CMK (cell line): ENCODE measurements at places on chromosomes 2 and 18.

- peak; percentile 72 for DNase-seq
Measured at GRCh38 chr2:238420878-238421694, 5.6 kb upstream of the ASB1 start.

GRCh38 chr2:33441235-33441810 is 35.1 kb upstream of the RASGRP3 start:
- no peak for DNase-seq

GRCh38 chr2:19643117-19643518 is 258.7 kb downstream of the TTC32 start:
- no peak for DNase-seq

GRCh38 chr2:51247252-51247805 is 215.4 kb upstream of the NRXN1 start:
- no peak for DNase-seq

GRCh38 chr2:112839407-112840067 is 3.0 kb upstream of the IL1B start:
- DNase-seq: no peak

DNA sequence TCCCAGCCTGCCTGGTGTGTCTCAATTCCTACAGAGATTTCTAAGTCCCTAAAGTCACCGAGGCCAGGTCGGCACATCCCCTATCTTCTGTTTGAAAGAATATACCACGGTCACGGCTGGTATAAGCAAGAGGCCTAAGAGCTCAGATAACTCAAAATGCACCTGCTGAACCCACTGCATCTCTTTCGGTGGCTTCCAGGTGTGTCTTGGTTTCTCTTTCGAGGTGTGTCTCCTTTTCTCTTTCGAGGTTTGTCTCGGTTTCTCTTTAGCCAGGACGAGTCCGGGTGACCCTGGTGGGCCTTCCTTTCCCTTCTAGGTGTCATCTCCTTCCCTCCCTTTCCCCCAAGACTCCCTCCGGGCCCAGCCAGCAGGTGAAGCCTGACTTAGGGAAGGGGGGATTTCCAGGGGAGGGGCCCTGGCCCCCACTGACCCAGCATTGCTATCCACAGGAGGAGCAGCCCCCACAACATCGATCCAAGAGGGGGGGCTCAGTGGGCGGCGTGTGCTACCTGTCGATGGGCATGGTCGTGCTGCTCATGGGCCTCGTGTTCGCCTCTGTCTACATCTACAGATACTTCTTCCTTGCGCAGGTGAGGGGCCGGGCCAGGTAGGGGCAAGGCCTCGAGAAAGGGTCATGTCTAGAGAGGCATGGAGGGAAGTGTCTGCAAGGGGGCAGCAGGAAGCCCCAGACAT is 8.4 kb downstream of the ITM2C start:
- no peak for DNase-seq

GRCh38 chr2:27073782-27074181 is 2.3 kb upstream of the OST4 start:
- DNase-seq: no peak

- no peak for DNase-seq
Measured at GRCh38 chr2:105409717-105410116, 10.9 kb upstream of the FHL2 start.
